ENCODE measurements at places on chromosomes 7 and 10.

- H3K4me1 ChIP-seq, result no peaks in the 10 kb centered on the region
- DNase-seq, result no peak
- H3K27me3 ChIP-seq, result no peaks in the 10 kb centered on the region
- no peak overlapping the region for H3K4me3 ChIP-seq
- peaks cover 24% of the 10 kb centered on the region for H3K36me3 ChIP-seq
Measured at GRCh38 chr10:121865554-121865953, 62.3 kb downstream of the ATE1 start.

GRCh38 chr10:66085906-66086305 is 839.9 kb upstream of the LRRTM3 start:
- H3K4me1 ChIP-seq, result no peaks in the 10 kb centered on the region
- peak; percentile 53 for DNase-seq
- no peaks in the 10 kb centered on the region for H3K27me3 ChIP-seq
- H3K36me3 ChIP-seq, result no peaks in the 10 kb centered on the region

GRCh38 chr7:73726083-73726466 is 6.6 kb upstream of the STX1A start:
- H3K27me3 ChIP-seq, result no peaks in the 10 kb centered on the region
- H3K4me1 ChIP-seq, result peaks cover 1% of the 10 kb centered on the region
- no peak overlapping the region for H3K4me3 ChIP-seq
- no peak for DNase-seq
- no peak overlapping the region for H3K27ac ChIP-seq

DNA sequence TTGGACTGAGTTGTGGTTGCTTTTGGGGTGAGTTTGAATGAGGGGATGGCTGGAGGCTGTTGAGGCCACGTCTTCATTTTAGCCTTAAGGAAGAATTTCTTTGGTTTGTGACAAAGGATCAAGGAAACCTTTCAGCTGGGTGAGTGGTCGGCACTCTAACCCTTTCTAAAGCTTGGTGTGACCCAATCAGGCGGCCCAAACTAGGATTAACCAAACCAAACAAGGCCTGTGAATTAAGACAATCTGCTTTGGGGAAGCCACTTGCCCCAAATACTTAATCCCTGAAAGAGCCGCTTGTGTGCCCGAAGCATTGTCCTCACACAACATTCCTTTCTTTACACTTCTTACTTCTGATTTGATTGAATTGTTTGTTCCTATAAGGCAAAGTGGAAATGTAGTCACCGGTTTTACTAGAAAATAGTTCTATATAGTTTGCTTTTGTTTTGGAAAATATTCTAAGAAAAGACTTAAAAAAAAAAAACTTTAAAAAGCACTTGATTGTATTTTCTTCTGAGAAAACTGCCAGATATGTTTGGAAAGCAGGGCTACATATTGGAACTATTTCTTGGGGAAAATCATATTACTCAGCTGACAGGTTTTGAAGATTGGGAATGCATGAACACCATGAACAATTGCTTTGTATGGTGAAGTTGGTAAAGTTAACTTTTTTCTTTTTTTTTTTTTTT is 272.4 kb upstream of the BMPER start:
- no peaks in the 10 kb centered on the region for H3K27me3 ChIP-seq
- DNase-seq, result no peak
- no peak overlapping the region for H3K27ac ChIP-seq
- H3K36me3 ChIP-seq, result no peaks in the 10 kb centered on the region

GRCh38 chr10:119872860-119873681 is 428 bp upstream of the MCMBP start:
- no peaks in the 10 kb centered on the region for H3K36me3 ChIP-seq
- H3K4me3 ChIP-seq, result peak overlapping the region; percentile 93
- peaks cover 21% of the 10 kb centered on the region for H3K4me1 ChIP-seq
- H3K27me3 ChIP-seq, result no peaks in the 10 kb centered on the region
- DNase-seq, result peak; percentile 96

DNA sequence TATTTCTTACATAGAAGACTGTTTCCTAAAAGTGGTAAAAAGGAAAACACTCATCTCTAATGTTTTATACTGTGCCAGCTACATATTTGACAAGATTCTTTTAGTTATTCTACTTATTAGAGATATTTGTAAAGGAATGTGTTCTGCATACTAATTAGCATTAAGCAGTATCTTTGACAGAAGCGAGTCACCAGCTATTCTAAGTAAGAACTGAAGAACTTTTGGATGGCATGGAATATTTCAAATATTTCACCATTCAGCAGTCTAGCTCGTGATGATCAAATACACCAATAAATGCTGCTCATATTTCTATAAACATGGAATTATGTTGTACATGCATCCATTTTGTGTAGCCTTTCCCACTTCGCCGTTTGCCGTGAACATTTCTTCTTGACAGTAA is 241.6 kb upstream of the TCF7L2 start:
- H3K4me3 ChIP-seq, result no peak overlapping the region
- no peak overlapping the region for H3K27ac ChIP-seq
- no peaks in the 10 kb centered on the region for H3K36me3 ChIP-seq
- no peaks in the 10 kb centered on the region for H3K27me3 ChIP-seq

DNA sequence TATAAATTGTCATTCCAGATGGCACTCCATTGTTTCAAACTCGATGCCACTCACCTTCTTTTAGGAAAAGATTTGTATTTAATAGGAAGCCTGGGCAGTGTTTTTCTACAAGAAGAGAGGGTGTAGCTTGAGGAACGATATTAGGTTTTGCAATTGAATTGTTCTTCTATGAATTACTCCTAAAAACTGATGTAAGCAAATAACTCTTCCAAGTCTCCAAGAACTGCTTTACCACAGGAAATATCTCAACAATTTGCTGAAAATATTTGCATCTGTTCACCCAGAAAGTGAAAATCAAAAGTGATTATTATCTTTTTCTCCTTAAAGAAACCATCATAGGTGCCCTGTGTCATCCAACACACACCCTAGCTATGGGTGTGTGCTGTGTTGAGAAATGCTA is 261.3 kb upstream of the MEOX2 start:
- H3K27ac ChIP-seq, result no peak overlapping the region
- DNase-seq, result no peak
- H3K4me3 ChIP-seq, result no peak overlapping the region

GRCh38 chr10:7003831-7004395 is 406.9 kb downstream of the SFMBT2 start:
- H3K36me3 ChIP-seq, result no peaks in the 10 kb centered on the region
- no peaks in the 10 kb centered on the region for H3K4me1 ChIP-seq
- H3K4me3 ChIP-seq, result no peak overlapping the region
- no peak for DNase-seq
- H3K27me3 ChIP-seq, result no peaks in the 10 kb centered on the region

GRCh38 chr10:4181081-4181480 is 396.1 kb upstream of the KLF6 start:
- H3K27me3 ChIP-seq, result no peaks in the 10 kb centered on the region
- DNase-seq, result no peak
- H3K4me3 ChIP-seq, result no peak overlapping the region

DNA sequence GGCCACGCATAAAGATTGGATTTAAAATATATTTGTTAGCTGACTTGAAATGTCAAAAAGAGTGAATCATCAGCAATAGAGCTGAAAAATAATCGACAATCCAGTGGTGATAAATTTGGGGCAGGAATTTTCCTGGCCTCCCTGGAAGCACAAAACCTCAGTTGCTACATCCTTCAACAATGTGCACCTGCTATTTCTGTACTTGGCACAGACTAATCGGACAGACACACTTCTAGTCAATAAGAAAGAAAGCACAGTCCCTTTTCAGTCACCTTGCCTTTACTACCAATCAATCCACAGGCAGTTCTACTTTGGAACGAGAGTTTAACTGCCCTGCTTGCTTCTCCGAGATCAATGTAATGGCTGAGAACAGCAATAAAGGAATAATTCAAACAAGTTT is 96.7 kb upstream of the NOBOX start:
- H3K4me3 ChIP-seq, result no peak overlapping the region
- no peaks in the 10 kb centered on the region for H3K27me3 ChIP-seq
- no peaks in the 10 kb centered on the region for H3K36me3 ChIP-seq
- H3K4me1 ChIP-seq, result peaks cover 4% of the 10 kb centered on the region
- DNase-seq, result no peak

DNA sequence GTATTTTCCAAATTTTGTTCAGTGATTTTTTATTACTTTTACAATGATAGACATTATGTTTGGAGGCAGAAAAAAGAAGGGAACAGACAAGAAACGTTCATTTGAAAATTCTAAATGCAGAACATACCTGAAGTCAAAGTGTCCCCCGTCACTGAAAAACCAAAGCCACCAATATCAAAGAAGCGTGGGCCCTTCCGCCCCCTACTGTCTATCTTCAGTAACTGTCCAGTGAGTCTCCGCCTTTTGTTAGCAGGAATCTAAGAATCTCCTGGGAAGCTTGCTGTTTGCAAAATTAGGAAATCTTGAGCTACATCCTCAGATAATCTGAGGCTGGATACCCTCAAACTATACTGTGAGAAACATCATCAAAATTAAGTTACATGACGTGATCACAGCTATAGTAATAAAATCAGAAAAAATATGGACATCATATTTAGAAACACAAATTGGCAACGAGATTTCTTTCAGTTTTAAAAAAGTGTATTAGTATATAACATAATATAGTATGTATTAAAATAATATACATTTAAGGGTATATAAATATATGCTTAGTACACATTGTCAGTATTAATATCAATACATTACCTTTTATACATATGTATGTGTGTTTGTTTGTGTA is 169.3 kb upstream of the AKR1E2 start:
- H3K36me3 ChIP-seq, result no peaks in the 10 kb centered on the region
- H3K27me3 ChIP-seq, result no peaks in the 10 kb centered on the region
- no peak overlapping the region for H3K4me3 ChIP-seq
- DNase-seq, result peak; percentile 59
- H3K4me1 ChIP-seq, result no peaks in the 10 kb centered on the region
- H3K27ac ChIP-seq, result no peak overlapping the region

- H3K27me3 ChIP-seq, result no peaks in the 10 kb centered on the region
- no peak overlapping the region for H3K27ac ChIP-seq
- H3K4me1 ChIP-seq, result no peaks in the 10 kb centered on the region
- H3K36me3 ChIP-seq, result no peaks in the 10 kb centered on the region
- H3K4me3 ChIP-seq, result no peak overlapping the region
Measured at GRCh38 chr7:98372993-98373392, 27.9 kb downstream of the BAIAP2L1 start.

- DNase-seq, result no peak
- no peaks in the 10 kb centered on the region for H3K36me3 ChIP-seq
- H3K27ac ChIP-seq, result no peak overlapping the region
- no peak overlapping the region for H3K4me3 ChIP-seq
Measured at GRCh38 chr7:100170101-100170897, 1.9 kb upstream of the GAL3ST4 start.

- no peaks in the 10 kb centered on the region for H3K36me3 ChIP-seq
- H3K27ac ChIP-seq, result no peak overlapping the region
- no peak for DNase-seq
- H3K4me1 ChIP-seq, result no peaks in the 10 kb centered on the region
- no peak overlapping the region for H3K4me3 ChIP-seq
Measured at GRCh38 chr7:106175507-106175906, 63.4 kb upstream of the SYPL1 start.

DNA sequence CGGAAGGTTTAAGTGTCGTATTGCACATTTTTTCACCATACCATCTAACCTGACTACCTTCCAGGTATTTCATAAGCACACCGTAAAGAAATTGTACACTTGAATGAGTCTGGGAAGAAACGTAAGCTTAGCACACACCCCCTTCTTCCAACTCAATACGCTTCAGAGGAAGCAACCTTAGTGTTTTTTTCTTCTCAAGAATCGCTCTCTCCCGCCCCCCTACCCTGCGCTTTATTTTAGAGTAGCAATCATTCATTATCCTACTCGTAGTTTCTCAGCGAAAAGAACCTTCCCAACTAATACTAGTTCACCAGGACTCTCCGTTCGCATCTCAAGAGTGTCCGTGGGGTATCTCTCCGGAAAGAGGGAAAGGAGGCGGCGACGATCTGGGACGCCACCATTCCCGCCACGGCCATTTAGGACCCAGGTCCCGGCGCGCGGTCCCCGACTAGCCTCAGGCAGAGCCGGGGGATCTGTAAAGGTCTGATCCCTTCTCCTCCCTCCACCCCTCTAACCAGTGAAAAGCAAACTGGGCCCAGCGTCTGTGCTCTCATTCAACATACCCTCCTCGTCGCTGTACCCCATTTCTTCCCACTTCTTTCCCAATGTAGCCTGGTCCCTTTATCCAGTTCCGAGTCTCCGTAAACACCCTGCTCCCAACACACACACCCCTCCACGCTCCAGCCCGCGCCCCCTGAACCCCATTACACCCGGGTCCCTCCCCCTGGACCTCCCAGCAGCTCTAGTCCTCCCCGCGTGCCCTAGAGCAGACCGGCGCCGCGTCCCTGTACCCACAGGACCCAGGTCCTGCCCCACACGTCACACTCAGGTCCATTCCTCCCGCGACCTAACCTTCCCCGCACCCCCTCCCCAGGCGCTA is 16.0 kb downstream of the MYOZ1 start:
- peak overlapping the region; percentile 79 for H3K27ac ChIP-seq
- H3K27me3 ChIP-seq, result no peaks in the 10 kb centered on the region
- peak; percentile 72 for DNase-seq
- peaks cover 3% of the 10 kb centered on the region for H3K4me1 ChIP-seq

GRCh38 chr7:142477079-142477651 is 219.3 kb upstream of the PRSS58 start:
- no peak overlapping the region for H3K4me3 ChIP-seq
- H3K36me3 ChIP-seq, result no peaks in the 10 kb centered on the region
- no peaks in the 10 kb centered on the region for H3K4me1 ChIP-seq
- no peak for DNase-seq
- no peak overlapping the region for H3K27ac ChIP-seq

DNA sequence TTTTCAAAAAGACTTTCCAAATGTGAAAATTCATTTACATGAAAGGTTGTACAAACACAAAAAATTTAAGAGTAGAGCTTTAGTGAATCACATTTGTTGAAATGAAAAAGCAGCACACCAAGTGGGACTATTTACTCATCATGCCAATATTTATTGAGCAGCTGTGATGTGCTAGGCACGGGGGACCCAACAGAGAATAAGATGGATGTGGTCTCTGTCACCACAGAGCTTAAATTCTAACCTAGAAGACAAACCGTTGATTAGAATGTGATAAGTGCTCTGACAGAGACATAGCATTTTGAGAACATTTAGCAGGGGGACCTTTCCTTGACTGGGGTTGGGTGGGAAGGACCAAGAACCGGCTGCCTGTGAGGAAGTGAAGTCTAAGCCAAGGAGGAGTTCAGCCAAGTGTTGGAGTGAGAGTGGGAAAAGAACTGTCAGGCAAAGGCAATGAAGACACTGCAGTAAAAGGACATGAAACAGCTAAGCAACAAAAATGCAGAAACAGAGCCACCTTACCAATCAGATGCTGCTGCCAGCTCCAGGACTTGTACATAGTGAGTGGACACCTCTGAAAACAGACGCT is 19.1 kb downstream of the ADAM12 start:
- no peak overlapping the region for H3K27ac ChIP-seq
- H3K4me3 ChIP-seq, result no peak overlapping the region
- peak; percentile 93 for DNase-seq
- H3K36me3 ChIP-seq, result no peaks in the 10 kb centered on the region
- no peaks in the 10 kb centered on the region for H3K27me3 ChIP-seq

Data from lung (tissue), 17 donors.